ENCODE measurements at places on chromosomes 11 and 22. TPM values are rescaled to one million over a fixed set of nuclear protein-coding genes. Genes with fewer than 3 reads are reported as not detected.

DNA sequence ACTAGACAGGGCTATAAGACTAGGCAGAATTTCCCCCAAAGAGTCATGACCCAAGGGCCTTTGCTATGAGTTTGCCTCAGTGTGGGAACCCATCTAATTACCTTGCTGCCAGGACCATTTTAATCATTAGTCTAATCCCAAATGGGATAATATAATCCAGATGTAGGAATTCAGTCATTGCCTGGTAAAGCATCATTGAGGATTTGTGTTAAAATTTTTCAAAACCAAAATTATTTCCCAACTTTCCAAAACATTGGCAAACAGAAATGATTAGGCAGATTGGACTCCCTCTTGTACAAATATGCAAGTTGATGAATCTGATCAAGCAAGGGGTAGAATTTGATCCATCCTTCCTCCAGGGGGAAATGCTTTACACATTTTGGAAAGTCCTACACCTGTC is 16.2 kb upstream of the MMP13 start:
- no peak for DNase-seq

Gene OR2D2
- 0.29 TPM for total RNA-seq

Gene UPK2
- 0.53 TPM for total RNA-seq

Gene PHLDB1
- total RNA-seq, result 3.6 TPM

All from activated T-cell treated with anti-CD3 and anti-CD28 coated beads, Interleukin-2, amount 50 U/mL, for 72 hours (primary cell).